ENCODE measurements at places on chromosomes 11 and 22.

- no peak for DNase-seq
Measured at GRCh38 chr11:124812876-124813275, 12.7 kb upstream of the MSANTD2 start.

GRCh38 chr11:113470233-113470632, 5.0 kb downstream of the DRD2 start:
- no peak for DNase-seq

- no peak for DNase-seq
Measured at GRCh38 chr22:17920992-17921650, 103.2 kb downstream of the MICAL3 start.

DNA sequence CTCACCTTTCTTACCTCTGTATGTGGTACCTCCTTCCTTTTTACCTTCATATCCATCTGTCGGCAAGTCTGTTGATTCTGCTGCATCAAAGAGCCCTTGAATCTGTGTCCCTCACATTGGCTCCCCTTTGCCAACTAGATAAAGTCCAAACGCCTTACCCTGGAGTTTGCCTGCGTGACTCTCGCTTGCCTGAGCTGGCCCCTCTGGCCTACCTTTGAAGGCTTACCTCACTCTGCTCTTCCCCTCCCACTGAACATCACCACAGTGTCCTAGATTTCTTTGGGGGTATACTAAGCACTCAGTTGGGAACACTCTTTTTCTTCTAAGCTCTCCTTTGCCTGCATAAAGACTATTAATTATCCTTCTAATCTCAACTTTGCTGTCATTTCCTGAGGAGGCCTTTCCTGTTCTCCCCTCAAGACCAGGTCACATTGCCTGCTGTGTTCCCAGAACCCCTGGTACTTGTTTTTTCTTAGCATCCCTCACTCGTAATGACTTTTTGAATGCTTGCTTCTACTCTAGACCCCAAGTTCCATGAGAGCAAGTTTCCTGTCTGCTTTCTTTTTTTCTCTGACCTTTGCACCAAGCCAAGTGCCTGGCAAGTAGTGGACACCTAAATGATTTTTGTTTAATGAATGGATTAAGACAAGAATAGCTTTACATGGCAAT, 67.8 kb upstream of the ADORA2A start:
- no peak for DNase-seq

DNA sequence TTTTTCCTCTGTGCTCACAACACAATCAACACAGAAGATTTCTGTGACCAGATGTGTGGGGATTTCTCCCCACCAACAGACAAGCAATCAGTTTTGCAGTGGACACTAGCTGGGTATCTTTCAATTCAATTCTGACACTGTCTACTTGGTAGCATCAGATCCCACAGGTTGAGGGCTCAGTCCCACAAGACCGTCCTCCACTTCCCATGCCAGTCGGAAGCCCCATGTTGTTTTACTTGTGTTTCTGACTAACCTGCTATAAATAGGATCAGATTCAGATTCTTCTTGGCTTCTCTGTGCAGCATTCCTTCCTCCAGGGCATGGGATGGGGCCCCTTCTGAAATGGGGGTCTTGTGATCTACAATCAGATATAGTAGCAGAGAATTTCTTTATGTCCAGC, 19.6 kb downstream of the ACER3 start:
- DNase-seq, result no peak

DNA sequence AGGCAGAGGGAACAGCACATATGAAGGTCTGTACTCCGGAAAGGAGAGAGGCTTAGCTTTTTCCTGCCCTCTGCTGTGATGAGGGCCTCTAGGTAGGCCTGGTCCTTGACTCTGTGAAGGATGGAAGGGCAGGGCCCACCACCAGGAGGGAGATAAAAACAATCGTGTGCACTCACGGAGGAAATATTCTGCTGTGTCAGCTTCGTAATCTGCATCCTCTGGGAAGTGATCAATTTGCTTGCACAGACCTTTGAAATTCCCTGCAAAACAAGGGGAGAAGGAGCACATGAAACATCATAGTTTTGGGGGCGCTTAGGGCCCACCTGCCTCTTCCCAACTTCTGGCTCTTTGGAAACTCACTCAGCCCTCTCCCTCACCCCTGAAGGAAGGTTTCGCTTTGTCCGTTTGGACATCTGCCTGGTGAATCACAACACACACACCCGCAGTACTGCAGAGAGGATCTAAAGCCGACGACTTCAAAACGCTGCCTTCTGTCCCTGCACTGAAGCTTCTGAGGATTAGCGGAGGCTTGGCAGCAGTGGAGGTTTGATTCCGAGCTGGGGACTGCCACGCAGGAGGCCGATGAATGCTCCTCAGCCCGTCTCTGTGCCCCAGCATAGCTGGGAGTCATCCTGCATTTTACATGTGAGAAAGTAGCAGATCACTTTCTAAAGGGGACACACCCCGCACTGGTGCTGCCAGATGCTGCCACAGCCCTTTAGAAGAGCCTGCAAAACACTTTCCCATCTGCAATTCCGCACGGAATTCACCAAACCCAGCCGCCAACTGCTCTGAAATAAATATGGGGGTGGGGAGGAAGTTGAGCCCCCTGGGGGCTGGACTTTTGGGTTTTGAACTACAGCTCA, 58.6 kb upstream of the EIF3D start:
- no peak for DNase-seq

GRCh38 chr22:17237038-17237668, 17.9 kb upstream of the ADA2 start:
- no peak for DNase-seq

- DNase-seq, result no peak
Measured at GRCh38 chr22:49427941-49428340, 399.7 kb downstream of the BRD1 start.

DNA sequence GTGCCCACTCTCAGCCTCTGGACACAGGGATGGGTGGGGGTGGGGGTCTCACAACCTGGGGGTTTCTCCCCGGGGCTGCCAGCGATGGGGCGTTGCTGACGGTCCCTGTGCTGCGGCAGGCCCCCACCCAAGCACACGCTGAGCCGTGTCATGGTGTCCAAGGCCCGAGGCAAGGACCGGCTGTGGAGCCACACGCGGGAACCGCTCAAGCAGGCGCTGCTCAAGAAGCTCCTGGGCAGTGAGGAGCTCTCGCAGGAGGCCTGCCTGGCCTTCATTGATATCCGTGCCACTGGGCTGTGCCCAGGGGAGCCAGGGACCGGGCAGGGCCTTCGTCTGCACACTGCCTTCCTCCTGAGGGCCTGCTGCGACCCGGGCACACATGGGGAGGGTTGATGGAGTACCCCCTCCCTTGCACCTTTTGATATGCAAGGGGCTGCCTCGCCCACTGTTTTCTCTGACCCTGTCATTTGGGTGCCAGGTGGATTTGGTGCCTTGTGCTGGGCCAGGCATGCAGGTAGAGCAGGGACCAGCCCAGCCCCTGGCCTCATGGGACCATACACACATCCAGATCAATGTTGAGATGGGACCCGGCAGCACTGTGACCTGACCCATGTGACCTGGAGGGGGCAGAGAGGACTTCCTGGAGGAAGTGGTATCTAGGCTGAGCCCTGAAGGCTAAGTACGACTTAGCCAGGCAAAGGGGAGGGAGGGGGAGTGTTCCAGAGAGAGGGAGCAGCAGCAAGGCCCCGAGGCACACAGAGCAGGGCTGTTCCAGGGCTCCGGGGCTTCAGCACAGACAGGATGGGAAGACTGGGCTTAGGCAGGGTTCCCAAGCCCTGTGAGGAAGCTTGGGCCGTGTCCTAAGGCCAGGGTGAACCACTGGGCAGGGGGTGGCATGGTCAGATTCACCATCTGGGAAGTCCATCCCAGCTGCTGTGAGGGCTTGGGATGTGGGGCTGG, 75.2 kb downstream of the MYO7A start:
- DNase-seq, result no peak
